ENCODE measurements at places on chromosomes 4 and X. TPM values are rescaled to one million over a fixed set of nuclear protein-coding genes. Genes with fewer than 3 reads are reported as not detected.

GRCh38 chrX:8914681-8915080, 113.5 kb upstream of the FAM9A start:
- no peak overlapping the region for H3K4me3 ChIP-seq
- no peaks in the 10 kb centered on the region for H3K4me1 ChIP-seq
- H3K27ac ChIP-seq: no peak overlapping the region
- no peaks in the 10 kb centered on the region for H3K36me3 ChIP-seq
- no peaks in the 10 kb centered on the region for H3K27me3 ChIP-seq

GRCh38 chr4:120769227-120769626, 153.3 kb downstream of the PRDM5 start:
- no peak overlapping the region for H3K27ac ChIP-seq
- H3K4me1 ChIP-seq: peaks cover 4% of the 10 kb centered on the region
- H3K27me3 ChIP-seq: no peaks in the 10 kb centered on the region

DNA sequence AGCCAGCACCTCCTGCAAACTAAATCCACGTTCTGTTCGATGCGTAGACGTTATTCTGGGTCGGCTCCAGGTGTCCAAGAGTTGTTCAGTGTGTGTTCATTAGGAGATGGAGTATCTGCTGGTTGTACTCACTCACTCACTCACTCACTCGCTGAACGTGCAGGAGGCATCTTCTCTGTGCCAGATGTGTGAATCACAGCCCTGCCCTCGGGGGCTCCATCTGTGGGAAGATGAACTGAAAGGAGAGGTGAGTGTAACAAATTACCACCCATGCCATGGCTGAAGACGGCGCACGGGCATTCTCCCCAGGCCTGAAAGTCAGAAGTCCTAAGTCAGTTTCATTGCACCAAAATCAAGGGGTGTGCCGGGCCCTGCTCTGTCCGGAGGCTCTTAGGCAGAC, 16.1 kb downstream of the NSG1 start:
- DNase-seq: no peak
- no peaks in the 10 kb centered on the region for H3K27me3 ChIP-seq
- no peaks in the 10 kb centered on the region for H3K36me3 ChIP-seq
- H3K4me1 ChIP-seq: no peaks in the 10 kb centered on the region
- no peak overlapping the region for H3K4me3 ChIP-seq
- H3K27ac ChIP-seq: no peak overlapping the region

The TMPRSS11B gene
- total RNA-seq: not detected
